ENCODE measurements at places on chromosomes 4 and X.

- no peak for DNase-seq
Measured at GRCh38 chrX:99857455-99857854, 552.6 kb downstream of the PCDH19 start.

DNA sequence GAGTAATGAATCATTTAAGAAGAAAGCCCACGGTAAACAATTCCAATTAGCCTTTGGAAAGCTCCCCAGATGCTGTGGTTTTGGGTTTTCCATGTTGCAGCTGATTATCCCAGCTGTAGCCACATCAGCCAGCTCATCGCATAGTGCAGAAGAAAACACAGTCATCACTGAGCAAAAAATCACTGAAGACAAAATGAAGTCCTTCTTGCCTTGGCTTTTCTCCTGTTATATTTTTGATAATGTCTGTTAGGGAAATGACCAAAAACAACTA, 193.0 kb upstream of the C1QTNF7 start:
- no peak for DNase-seq

GRCh38 chrX:86322913-86323312, 174.7 kb downstream of the DACH2 start:
- DNase-seq: no peak

DNA sequence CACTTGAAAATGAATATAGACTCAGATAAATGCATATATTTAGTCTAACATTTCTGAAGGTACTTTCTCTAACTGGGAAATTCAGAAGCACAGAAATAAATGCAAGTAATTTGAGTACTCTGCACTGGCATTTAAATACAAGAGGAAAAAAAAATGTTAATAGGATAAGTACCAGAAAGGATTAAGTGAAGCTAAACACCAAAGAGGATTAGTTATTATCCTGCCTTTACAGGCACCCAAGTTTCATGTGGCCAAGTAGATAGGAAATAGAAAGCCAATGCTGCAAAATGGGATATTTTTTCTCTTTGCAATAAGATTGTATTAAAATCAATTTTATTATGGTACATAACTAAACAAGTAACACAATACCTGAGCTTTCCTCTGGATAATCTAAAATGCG, 762.5 kb downstream of the PCDH7 start:
- no peak for DNase-seq

DNA sequence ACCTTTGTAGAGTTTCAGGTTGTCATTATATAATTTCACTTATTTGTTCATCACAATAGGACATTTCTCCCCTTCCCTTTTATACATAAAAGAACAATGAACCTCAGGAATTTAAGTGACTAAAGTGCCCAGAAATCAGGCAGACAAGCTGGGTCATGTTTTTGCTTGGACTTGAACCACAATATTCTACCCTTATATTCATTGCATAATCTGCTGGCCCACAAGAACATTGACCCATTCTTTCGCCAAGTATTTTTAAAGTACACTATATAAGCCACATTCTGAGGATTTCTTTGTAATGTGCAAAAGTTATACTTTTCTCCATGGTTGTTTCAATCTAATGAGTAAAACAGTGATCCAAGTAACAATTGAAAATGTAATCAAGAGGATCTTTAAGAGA, 637.5 kb upstream of the SLIT2 start:
- no peak for DNase-seq
